T47D (cell line): ENCODE measurements at places on chromosomes 5 and 9.

DNA sequence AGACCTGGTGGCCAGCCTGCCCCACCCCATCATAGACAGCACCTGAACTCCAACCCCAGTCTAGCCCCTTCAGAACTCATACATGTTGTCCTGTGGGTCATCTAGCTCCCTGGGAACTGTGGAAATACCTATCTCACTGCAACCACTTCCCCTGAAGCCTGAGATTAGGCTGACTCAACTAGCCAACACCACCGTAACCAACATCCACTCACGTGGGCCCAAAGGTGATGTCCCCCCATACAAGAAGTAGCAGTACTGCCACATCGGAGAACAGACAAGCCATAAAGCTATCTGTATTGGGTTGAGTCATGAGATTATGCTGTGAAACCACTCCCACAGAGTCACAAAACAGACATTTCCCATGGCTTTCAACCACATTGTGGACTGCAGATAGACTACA is 46.6 kb downstream of the OSMR start:
- DNase-seq, result no peak

- DNase-seq, result peak; percentile 35
Measured at GRCh38 chr9:116646661-116647514, 40.2 kb upstream of the TRIM32 start.

DNA sequence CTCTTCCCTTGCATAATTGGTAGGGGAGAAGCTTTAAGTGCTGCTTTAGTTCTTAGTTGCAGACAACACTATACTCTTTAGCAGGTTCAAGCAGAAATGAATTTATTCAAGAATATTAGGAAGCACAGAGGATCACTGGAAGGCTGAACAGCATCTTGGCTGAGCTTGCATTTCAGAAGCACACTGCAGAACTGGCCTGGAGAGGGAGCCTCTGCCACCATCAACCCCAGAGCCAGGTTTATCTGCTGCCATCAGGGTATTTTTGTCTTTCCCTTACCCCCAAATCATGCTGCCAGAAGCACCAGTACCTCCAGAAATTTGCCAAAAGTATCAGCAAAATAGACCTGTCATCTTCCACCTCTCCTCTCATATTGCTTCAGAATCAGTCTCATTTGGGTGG is 440.7 kb downstream of the DMAC1 start:
- no peak for DNase-seq

DNA sequence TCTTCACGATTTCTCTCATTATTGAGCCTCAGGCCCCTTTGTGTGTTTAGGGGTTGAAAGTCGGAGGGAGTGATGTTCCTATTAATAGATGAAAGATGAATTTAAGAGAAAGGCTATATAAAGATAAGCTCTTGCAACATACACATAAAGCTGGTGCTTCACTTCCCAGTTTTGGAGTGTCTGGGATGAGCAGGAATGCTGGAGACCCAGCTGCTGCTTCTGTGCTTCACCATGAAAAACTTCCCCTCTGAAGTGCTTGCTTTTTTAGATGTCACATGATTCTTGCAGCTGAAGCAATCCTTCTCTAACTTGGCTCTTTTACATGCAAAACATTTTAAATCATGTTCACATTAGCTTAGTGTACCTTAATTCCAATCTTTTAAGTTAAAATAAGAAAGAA is 19.7 kb upstream of the SNCAIP start:
- DNase-seq, result no peak

- no peak for DNase-seq
Measured at GRCh38 chr9:136401173-136401922, 1.4 kb upstream of the SNAPC4 start.

GRCh38 chr9:13491138-13491492 is 211.6 kb upstream of the MPDZ start:
- DNase-seq, result no peak

- no peak for DNase-seq
Measured at GRCh38 chr5:32504329-32504988, 59.9 kb upstream of the ZFR start.

GRCh38 chr5:18111906-18112465 is 477.7 kb downstream of the TAF11L14 start:
- no peak for DNase-seq

DNA sequence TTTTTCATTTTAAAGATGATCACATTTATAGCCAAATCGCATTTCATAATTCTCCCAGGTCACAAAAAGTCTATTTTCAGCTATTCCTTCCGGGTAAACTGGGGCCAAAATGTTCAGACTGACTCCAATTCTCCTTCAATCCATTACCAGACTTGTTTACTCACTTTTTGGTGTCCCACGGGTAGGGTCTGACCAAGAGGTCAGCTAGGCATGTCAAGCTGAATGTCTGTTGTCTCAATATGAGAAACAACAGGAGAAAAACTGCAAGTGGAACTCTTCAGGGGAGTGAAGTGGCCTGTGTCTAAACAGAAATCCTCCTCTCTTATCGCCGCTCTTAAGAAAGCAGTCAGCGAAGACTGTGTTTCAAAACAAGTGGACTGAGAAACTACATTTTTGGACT is 171.3 kb downstream of the APBA1 start:
- no peak for DNase-seq

DNA sequence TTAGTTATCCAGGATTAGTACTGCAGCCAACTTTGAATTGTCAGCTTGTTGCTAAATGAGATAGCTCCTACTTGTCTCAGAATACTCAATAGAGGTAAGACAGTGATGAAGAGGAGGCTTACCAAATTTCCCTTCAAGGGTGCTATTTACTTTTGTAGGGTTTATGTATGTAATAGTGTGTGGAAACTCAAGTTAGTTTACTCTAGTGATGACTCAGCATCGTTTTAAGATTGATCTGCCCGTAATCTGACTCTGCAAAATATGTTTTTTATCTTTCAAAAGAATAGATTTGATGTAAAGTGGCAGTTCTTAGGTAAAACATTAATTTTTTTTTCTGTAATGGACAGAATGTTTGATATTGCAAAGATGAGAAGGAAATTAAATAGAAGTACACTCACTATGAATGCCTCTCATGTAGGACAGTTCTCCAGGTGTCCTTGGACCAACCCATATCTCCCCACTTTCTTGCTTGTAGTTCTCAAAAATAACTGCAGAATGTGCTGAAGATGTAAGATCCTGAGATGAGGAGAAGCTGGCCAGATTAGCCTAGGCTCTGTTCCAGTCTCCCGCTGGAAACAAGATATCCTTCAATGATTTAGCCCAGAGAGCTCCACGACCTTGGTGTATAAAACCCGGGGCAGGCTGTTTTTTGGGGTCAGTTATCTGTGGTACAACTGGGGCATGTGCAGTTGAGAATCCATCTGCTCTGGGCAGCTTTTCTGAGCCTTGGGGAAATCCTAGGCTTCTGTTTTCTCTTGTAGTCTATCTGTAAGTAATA is 24.4 kb upstream of the MROH2B start:
- DNase-seq, result no peak

- peak; percentile 59 for DNase-seq
Measured at GRCh38 chr5:78647838-78648358, 674 bp downstream of the LHFPL2 start.

- DNase-seq, result no peak
Measured at GRCh38 chr9:85443190-85443598, 298.6 kb downstream of the AGTPBP1 start.

DNA sequence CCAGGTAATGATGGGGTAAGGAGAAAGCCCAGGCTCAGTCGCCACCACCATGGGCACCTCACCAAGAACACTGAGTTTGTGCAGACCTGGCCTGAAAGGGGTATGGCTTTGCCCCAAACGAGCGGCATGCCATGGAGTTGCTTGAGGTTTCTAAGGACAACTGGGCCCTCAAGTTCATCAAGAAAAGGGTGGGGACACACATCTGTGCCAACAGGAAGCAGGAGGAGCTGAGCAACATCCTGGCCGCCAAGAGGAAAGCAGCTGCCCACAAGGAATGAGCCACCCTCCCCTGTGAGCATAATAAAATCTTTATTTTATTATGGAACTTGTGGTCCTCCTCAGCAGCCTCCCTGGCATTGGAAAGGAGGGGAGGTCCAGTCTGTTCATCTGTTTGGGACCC is 23.8 kb downstream of the CD14 start:
- DNase-seq, result no peak

DNA sequence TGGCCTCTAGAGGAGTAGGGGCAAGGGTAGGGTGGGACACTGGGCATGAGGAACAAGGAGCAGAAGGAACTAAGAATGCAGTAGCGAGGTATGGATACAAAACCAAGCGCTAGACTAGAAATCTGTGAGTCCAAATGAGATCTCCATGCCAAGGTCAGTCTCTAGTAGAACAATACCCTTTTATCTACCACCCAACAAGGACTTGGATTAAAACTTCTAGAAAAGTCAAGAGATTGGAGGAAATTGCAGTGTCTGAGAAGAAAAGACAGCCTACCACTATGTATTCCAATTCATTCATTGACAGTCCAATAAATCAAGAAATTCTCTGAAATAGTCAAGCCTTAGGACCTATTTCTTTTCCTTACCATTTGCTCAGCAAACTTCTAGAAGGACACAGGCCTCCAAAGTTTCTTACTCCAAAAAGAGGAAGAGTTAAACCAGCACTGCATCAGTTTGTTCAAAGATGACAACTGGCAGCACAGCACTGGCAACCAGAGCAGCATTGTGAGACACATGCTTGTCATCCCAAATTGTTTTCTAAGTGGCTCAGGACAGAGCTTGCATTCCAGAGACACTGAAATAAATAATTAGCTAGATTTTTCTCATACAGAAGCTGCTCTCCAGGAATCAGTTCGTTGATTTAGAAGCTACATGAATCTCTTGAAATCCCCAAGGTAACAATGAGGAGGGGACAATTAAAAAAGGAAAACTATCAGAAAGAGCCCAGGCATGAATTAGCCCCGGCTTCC is 22.6 kb downstream of the ABCA1 start:
- DNase-seq, result no peak

DNA sequence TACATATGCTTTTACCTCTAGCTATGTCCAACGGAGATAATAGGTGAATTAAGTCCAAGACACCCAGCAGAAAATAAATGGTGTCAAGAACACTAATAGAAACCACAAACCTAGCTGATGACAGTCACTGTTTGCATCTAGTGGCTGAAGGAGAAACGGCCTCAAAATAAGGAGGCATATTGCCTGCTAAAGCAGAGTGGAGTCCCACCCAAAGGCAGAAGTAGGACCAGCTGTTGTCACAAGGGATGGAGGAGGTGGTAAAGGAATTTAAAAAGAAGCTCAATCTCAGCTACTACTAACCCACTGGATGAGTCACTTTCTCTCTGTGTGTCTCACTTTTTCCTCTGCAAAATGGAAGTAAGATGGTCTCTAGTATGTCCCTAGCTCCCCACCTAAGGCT is 224.3 kb downstream of the GRIA1 start:
- no peak for DNase-seq

GRCh38 chr9:70260606-70261005 is 1.8 kb downstream of the SMC5 start:
- DNase-seq, result no peak

GRCh38 chr5:3362606-3362910 is 233.1 kb upstream of the IRX1 start:
- no peak for DNase-seq

DNA sequence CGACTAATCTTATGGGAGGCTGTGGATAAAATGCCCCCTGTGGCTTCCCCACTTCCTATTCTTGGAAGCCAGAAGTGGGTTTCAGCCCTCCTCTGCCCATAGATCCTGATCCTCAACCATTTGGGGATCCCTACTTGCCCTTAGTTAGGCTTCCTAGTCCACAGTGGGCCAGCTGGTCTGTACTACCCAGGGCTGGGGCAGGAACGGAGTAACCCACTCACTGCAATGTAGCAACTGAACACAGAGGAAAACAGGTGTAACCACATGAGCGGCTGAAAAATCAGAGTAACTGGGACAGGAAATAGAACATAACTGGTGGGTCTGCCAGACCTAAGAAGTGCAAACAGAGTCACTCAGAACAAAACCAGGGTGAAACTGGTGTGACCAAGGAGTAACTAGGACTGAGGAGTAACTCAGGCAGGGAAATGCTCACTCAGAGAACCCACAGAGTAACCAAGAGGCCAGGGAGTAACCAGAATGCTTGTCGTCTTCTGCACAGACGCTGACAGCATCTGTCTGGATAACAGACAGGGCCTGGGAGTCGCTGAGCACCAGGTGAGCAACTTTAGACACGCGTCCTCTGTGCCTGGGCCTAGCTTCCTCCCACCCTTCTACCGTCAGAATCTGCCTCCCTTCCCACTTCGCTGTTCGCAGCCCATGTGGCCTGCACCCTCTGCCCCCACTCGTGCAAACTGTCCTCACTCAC is 1.0 kb downstream of the AQP3 start:
- no peak for DNase-seq

GRCh38 chr5:127832067-127832466 is 128.9 kb downstream of the CCDC192 start:
- DNase-seq, result no peak

DNA sequence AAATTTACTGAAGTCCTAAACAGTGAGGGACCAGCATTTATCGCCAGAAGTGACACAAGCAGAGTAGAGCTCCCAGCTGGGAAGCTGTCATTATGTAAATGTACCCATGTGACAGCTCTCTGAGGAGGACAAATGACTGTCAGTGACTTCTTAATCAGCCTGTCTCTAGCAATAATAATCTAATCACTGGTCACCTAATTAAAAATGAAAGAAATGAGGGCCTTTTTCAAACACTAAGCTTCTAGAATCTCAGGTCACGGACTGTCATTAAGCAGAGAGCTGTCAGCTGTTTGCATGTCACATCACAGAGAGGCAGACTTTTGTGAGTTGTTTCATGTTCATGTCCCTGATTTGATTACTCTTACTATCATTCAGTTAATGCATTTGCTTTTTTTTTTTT is 77.9 kb upstream of the FBXL17 start:
- no peak for DNase-seq

- no peak for DNase-seq
Measured at GRCh38 chr9:125969868-125970267, 222.7 kb downstream of the PBX3 start.
